ENCODE measurements at places on chromosomes 12 and 14.

DNA sequence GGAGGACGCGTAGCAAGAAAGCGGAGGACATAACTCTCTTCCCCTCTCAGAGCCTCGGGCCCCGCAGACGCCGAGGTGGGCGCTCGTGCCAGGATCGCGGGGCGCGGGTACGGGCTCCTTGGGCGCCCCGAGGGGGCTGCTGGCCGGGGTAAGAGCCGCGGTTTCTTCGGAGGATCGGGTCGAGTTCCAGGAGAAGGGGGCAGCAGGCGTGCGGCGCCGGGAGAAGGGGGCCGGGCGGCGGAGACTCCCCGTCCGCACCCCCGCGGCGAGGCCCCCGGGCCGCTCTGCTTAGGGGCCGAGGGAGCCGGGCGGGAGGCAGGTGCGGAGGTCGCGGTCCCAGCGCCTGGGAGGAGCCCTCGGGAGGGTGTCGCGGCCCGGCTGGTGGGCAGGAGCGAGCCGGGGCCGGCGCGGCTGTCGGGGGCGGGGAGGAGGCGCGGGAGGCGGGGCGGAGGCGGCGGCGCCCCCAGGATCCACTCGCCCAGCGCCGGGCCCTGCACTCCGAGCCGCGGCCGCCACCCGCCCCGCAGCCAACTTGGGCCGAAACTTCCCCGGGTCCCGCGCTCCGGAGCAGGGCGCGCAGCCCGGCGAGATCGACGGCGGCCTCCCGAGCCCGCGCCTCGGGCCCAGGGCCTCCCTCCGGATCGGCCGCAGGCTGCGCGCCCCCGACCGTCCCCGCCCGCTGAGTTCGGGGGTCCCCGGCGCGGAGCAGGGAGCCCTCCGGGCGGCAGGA is 64.4 kb downstream of the FBXL14 start:
- ATAC-seq, result no peak

GRCh38 chr12:26195250-26195640 is at the start of gene SSPN:
Gene SSPN, plus strand, starts transcription at chr12:26195573. Its CDS starts 100 bp downstream, at chr12:26195673.
- ATAC-seq, result no peak

DNA sequence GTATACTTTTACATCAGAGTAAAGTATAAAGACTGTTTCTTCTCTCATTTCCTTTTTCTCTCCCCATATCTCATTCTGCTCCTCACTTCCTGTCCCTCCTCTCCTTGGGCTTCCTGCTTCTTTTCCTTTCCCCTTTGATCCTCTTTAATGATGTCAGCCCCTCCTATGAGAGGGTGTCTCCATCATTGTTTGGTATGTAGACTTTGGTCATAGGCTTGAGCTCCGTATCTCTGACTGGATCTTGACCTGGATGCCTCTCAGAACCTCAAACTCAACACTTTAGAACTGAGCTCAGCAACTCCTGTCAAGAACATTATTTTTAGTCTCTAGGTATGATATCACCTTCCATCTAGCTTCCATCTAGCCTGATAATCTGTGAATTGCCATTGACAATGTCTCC is 50.3 kb downstream of the AKAP6 start:
- no peak for ATAC-seq

DNA sequence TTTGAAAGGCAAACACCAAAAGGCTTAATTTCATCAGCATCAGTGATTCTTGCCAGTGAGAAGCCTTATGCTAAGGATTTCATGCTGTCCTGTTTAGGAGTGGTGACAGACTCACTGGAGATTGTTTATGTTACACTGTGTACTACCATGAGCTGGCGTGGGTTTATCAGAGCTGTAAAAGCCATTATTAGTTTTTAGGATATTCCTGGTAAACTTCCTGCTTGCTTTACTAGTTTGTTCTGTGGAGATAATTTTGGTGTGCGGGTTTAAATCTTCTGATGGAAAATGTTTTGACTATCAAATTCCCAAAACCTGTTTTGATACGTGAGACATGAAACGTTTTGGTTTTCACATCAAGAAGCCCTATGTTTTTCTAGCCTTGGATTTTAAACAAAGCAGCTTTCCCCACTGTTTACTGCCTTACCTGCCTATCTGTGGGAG is 15.2 kb downstream of the PPFIBP1 start:
- ATAC-seq, result no peak

DNA sequence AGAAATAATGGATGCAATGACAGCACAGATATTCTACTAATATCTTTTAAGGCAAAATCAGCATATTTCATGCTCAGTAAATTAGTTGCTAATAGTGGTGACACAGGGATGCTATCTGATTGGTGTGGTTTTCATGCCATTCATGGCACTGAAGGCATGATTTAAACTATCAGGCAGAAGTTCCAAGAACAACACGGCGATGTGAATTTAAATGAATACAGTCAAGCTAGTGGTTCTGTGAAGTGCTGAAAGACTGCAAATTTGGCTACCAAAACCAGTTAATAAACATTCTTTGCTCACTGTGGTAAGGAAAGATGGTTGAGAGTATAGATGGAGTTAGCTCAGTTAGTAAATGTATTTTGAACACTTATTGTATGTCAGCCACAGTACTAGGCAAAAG is 272.0 kb upstream of the DIO2 start:
- ATAC-seq, result no peak

Measured in activated T-helper 17 cell treated with anti-CD3 and anti-CD28 coated beads, Interleukin-2, amount 50 U/mL, for 72 hours (primary cell).